ENCODE measurements at places on chromosomes 2 and 18. TPM values are rescaled to one million over a fixed set of nuclear protein-coding genes. Genes with fewer than 3 reads are reported as not detected.

DNA sequence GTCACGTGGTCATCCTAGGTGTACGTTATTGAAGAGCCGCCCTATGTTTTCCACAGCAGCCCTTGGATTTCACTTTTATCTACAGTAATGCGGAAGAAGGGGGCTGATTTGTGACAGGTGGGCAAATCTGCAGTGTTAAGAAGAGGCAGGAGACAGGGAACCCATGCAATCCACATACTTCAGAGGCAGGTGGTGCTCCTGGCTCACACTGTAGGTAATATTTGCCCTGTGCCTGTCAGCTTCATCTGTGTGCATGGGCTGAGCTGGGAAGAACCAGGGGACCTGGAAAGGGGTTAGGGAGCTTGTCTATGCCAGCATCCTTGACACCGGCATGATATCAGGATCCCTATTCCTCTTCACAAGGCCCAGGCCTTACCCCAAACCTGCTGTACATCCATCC lies 183.9 kb downstream of the SH3RF3 start:
- DNase-seq, result no peak

DNA sequence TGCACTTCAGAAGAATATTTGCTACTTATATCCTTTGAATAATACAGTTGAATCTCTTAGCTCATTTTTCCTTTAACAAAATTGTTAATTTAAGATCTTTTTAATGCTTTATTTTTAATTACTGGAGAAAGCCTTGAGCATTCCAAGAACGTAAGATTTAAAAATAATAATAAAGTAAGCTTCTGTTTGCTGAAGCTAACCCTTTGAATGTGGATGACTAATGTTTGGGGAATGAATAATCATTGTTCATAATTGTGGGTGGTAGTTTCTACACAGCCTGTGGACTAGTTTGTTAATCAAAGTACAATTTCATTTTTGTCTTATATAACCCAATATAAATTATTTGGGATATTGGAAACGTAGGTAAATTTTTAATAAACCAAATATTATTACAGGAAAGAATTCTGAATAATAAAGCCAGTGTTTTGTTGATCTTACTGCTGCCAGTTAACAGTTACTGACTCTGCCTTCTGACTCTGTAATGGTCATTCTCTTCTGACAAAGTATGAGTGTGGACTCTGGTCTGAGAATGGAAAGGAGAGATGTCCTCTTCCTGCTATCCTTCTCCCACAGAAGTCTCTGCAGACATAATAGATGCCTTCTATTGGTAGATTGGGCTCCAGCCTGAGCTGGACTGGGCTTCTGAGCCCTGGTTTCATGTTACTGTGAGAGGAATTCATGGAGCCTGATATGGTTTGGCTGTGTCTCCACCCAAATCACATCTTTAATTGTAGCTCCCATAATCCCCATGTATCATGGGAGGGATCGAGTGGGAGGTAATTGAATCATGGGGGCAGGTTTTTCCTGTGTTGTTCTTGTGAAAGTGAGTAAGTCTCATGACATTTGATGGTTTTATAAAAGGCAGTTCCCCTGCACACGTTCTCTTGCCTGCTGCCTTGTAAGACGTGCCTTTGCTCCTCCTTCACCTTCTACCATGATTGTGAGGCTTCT lies 292.7 kb upstream of the SLC39A10 start:
- no peak for DNase-seq

GRCh38 chr2:57711991-57712390 lies 334.6 kb upstream of the VRK2 start:
- DNase-seq, result no peak

GRCh38 chr18:811182-811891 lies 705 bp downstream of the YES1 start:
- peak; percentile 33 for DNase-seq

DNA sequence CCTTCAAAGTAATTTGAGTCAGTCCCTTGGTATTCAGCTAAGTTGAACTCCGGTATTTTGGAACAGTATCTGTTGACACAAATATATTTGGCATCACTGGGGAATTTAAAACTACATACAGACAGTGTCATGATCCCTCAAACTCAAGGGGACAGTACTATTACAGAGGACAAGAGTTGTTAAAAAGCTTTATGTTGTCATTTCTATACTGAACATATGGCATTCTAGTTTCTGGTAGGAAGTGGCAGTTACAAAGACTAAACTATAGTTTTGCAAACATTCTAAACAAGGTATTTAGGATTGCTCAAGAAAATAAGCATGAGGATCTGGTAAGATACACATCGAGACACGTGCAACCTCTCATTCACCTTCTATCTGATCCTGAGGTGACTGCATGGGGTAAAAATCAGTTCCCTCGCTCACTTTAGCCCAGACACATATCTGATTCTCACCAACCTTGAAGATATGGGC lies 16.6 kb upstream of the CCNYL1 start:
- DNase-seq, result no peak

Gene LYG1
- polyA plus RNA-seq, result not detected

- no peak for DNase-seq
Measured at GRCh38 chr2:1701020-1701419, 43.3 kb downstream of the PXDN start.

DNA sequence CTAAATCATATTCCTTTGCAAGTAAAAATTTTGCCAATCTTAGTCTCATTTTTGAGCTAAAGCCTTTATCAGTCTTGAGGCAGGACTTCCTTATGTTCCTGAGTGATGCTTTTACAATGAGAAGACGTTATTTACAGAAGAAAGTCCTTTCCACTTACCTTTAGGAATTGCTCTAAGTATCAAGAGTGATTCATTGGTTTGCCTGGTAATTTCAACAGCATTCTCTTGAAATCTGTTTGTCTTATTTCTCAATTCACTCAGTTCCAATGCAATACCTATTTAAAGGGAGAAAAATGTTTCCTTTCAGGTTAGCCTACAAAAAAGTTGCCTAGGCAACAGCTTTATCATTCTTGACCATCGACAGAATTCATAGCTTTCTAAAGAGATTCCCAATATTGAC lies 137.2 kb downstream of the LAMA1 start:
- no peak for DNase-seq

GRCh38 chr18:12154361-12154760 lies 60.7 kb downstream of the ANKRD62 start:
- no peak for DNase-seq

Gene TMEM214
- 21.9 TPM for polyA plus RNA-seq

GRCh38 chr2:61469424-61470121 lies 1.3 kb downstream of the USP34 start:
- DNase-seq, result no peak

DNA sequence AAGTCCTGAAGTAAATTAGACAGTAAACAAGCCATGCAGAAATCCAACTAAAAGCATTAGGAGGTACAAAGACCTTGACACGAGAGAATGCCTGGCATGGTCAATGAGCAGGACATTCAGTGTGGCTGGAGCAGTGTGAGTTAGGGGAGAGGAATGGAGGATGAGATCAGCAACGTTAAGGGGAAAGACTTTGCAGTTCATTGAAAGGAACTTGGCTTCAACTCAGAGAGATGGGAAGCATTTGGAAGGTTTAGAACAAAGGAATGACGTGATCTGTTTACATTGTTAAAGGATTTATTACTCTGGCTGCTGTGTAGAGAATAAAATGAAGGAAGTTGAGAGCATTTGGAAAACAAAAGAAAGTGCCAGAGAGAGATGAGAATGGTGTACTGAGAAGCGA lies 621.3 kb downstream of the XIRP2 start:
- DNase-seq, result no peak

- DNase-seq, result no peak
Measured at GRCh38 chr18:32026491-32027086, 8.0 kb downstream of the RNF125 start.

DNA sequence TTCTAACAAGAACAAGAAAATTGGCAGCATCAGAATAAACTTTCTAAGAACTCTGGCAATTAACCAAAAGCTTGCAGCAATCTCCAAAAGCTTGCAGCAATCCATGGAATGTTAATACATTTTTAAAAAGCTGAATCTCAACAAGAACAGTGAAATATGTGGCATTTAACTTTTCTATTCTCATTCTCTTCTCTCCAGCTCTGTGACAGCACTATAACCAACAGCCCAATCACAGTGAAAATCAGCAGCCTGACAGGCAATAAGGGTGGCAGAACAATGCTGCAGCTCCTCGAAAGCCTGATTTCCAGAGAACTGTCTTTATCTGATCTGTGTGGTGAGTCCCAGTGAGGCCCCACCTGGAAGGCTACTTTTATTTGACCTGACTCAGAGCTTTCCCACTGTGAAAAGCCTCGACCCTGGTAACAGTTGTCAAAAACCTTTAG lies 60.0 kb downstream of the TMEM131 start:
- DNase-seq, result no peak

- no peak for DNase-seq
Measured at GRCh38 chr18:50097702-50098101, 97.2 kb downstream of the MYO5B start.

- DNase-seq, result no peak
Measured at GRCh38 chr18:78423811-78424210, 555.8 kb upstream of the SALL3 start.
